ENCODE measurements at places on chromosomes 2 and 18. TPM values are rescaled to one million over a fixed set of nuclear protein-coding genes. Genes with fewer than 3 reads are reported as not detected.

The MLPH gene
- polyA plus RNA-seq: 3.1 TPM

The KCNG2 gene
- 0.16 TPM for polyA plus RNA-seq

The RNF103 gene
- 38.1 TPM for polyA plus RNA-seq

The TEKT4 gene
- polyA plus RNA-seq: 1.6 TPM

The SLC9A2 gene
- polyA plus RNA-seq: 0.18 TPM

- DNase-seq: no peak
Measured at GRCh38 chr2:15664273-15665066, 72.8 kb downstream of the DDX1 start.

DNA sequence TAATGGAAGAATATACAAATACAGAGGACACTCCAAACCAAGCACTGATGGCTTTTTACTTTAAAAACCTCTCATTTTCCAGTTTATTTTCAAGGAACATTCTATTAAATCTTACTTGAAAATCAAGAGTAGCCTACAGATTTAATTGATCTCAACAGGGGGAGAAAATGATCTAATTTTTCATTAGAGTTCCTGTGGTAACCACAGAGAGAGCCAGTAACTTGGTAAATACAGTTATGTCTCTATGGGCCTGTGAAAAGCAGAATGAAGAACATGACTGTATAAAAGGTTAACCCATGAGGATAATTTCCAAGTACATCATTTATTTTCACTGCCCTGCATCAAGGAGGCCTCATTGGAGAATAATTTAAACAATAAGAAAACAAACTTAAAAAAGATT lies 39.8 kb upstream of the ITPRID2 start:
- DNase-seq: no peak

DNA sequence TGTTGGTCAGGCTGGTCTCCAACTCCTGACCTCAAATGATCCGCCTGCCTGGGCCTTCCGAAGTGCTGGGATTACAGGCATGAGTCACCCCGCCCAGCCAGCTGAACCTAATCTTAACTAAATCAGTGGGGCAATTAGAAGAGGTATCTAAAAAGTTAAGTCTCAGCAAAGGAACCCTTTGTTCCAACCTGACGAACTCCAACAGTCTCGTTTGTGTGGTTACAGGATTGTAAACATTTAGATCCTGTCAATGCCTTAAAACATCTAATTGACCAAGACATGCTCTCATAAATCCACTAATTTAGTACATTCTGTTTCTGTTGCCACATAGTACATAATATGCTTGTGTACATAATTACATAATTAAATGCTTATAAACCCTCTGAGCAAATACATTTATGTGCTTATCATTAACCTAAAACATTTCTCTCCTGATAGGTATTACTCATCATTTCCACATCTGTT lies 31.1 kb upstream of the STK39 start:
- DNase-seq: no peak

GRCh38 chr2:99961196-99961913 lies 181.0 kb downstream of the AFF3 start:
- DNase-seq: no peak

GRCh38 chr2:163692611-163693482 lies 43.0 kb downstream of the FIGN start:
- no peak for DNase-seq

DNA sequence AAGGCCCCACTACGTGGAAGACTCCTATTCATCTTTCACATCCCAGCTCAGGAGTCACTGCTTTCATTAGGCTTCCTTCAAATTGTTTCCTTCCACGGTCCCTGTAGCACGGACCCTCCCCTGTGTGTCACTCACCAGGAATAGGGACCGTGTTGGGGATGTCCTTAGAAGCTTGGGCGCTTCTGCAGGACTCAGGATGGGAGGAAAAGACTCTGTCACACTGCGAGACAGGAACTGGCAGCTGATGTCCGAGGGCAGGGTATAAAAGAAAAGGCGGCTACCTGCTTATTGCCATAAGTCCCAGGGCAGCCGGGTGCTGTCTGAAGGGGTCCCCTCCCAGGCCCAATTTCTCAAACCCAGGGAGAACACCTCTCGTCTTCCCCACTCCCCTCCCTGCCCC lies 79.1 kb downstream of the BCL2L11 start:
- DNase-seq: no peak

DNA sequence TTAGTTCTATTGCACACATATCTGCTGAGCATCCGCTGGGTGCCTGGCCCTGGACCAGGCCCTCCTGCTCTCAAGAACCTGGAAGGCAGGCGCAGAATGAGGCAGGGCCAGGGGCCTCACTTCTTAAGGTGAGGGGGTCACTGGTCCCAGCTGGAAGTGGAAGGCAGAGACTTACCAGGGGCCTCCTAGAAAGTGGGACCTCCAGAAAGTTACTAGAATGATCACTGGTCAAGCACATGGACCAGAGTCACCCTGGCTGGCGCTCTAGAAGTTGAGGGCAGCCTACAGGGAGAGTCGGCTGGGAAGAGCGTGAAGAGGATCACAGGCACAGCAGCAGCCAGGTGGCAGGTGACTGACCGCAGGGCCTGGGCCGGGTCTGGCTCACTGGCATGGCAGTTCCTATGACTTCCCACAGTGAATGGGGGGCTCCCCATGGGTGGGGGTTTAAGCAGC lies 26.1 kb upstream of the MAL start:
- no peak for DNase-seq

Data from right lung (tissue), 10 donors.